ENCODE measurements at places on chromosomes 2 and 18. TPM values are rescaled to one million over a fixed set of nuclear protein-coding genes. Genes with fewer than 3 reads are reported as not detected.

The CIB4 gene
- total RNA-seq = not detected

The POTEI gene
- not detected for total RNA-seq

DNA sequence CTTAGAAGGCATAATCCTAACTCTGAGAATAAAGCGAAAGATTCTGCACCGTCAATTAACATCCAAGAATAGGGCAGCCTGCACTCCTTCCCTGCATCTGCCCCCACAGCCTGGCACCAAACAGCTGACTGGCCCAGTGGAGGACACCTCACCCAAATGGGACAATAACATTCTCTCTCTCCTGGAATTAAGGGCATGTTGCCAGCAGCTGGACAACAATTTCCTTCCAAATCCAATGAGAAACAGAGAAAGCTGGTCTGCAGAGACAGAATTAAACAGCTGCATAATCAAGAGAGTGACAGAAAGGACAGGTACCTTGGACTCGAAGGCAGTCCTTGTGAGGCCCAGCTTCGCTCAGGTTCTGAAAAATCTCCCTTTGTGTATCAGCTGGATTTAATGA, 15.0 kb downstream of the COX7A2L start:
- H3K4me1 ChIP-seq = no peaks in the 10 kb centered on the region
- H3K27me3 ChIP-seq = no peaks in the 10 kb centered on the region
- peaks cover 13% of the 10 kb centered on the region for H3K36me3 ChIP-seq
- no peak overlapping the region for H3K4me3 ChIP-seq

DNA sequence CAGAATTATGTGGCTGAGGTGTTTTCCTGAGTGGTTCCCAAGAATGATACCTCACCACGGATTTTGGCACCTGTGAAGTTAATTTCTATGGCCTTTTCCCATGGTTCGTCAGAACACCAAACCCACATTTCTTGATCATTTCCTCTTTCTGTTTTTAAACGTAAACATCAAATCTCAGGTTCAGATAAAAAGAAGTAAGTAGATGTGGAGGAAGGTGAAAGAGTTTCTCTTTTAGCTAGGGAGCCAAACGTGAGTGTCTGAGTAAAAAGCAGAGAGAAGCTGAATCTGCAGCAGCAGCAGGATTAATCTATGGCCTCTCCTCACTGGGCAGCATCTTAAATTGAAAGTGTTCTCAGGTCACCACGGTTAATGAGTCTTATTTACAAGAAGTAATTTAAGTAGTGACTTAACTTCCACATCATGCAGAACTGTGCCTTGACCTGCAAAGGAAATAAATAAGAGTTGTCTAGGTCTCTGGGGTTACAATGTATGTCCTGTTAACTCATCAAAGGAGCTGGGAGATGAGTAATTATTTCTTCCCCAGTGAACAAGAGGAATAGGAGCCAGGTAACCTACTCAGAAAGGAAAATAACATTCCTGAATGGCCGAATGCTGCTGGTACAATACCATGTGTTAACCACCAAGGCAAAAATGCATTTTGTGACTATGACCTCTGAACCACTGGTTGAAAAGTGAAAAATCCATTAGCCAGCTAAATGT, 139.6 kb upstream of the NETO1 start:
- no peak for DNase-seq
- no peaks in the 10 kb centered on the region for H3K27me3 ChIP-seq
- H3K27ac ChIP-seq = no peak overlapping the region
- no peaks in the 10 kb centered on the region for H3K36me3 ChIP-seq

The SERPINB3 gene
- not detected for total RNA-seq

The LGALSL gene
- 0.98 TPM for total RNA-seq

The FAM117B gene
- 6.4 TPM for total RNA-seq

DNA sequence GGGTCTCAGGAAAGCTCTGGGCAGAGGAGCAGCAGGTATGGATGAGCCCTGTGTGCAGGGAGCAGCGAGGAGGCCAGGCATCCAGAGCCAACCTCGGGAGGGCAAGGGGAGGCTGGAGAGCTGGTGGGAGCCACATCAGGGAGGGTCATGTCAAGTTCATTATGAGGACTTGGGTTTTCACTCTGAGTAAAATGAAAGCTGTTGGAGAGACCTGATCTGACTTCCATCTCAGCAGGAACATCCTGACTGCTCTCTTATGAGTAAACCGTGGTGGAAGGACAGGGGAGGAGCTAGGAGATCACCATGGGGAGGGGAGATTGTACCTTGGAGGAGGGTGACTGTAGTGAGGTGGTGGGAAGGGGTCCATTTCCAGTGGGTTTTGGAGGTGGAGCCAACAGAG, 209.8 kb downstream of the LDLRAD4 start:
- H3K27me3 ChIP-seq = no peaks in the 10 kb centered on the region
- no peaks in the 10 kb centered on the region for H3K4me1 ChIP-seq
- H3K27ac ChIP-seq = no peak overlapping the region
- no peaks in the 10 kb centered on the region for H3K36me3 ChIP-seq

The CNGA3 gene
- total RNA-seq = not detected

The SMCHD1 gene
- 89.5 TPM for total RNA-seq

DNA sequence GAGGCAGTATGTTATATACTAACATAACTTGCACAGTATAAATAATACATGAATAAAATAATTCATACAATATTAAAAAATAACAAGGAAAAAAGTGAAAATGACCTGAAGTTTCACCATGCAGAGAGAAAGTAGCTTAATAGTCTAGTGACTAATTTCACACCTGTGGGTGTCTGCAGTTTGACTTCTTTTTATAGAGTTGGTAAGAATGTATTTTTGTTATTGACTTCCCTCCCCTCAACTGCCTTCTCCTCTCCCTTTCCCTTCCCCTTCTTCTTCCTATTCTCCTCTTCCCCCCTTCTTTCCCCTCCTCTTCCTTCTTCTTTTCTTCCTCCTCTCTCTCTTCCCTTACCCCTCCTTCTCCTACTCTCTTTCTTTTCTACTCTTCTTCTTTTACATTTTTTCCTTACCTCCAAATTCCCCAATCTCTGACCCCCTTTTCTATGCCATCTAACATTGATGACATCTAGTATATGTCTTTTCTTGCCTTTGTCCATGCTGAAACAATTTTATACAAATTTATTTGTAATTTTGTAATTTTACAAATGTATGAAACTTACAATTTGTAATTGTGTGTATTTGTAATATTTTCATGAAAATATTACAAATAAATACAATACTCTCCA, 3.1 kb downstream of the DNAH6 start:
- H3K4me3 ChIP-seq = no peak overlapping the region
- H3K4me1 ChIP-seq = peaks cover 4% of the 10 kb centered on the region
- H3K27ac ChIP-seq = no peak overlapping the region

DNA sequence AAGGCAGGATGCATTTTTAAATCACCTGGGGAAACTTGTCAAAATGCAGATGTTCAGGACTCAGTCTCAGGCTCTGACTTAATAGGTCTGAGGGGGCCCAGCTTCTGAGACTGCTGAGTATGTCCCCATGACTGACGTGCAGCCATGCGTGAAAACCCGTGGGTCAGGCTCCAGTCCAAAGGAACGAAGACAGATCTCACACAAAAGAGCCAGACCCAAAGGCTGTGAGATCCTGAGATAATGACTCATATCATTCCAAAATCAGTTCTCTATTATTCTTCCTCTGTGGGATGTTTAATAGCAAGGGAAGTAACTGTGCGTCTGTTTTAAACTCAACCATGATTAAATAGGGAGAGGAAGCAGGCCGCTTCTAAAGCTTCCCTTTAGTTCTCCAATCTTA, 107.4 kb upstream of the ACAA2 start:
- no peaks in the 10 kb centered on the region for H3K36me3 ChIP-seq
- no peak overlapping the region for H3K27ac ChIP-seq
- H3K4me3 ChIP-seq = no peak overlapping the region
- H3K4me1 ChIP-seq = no peaks in the 10 kb centered on the region

DNA sequence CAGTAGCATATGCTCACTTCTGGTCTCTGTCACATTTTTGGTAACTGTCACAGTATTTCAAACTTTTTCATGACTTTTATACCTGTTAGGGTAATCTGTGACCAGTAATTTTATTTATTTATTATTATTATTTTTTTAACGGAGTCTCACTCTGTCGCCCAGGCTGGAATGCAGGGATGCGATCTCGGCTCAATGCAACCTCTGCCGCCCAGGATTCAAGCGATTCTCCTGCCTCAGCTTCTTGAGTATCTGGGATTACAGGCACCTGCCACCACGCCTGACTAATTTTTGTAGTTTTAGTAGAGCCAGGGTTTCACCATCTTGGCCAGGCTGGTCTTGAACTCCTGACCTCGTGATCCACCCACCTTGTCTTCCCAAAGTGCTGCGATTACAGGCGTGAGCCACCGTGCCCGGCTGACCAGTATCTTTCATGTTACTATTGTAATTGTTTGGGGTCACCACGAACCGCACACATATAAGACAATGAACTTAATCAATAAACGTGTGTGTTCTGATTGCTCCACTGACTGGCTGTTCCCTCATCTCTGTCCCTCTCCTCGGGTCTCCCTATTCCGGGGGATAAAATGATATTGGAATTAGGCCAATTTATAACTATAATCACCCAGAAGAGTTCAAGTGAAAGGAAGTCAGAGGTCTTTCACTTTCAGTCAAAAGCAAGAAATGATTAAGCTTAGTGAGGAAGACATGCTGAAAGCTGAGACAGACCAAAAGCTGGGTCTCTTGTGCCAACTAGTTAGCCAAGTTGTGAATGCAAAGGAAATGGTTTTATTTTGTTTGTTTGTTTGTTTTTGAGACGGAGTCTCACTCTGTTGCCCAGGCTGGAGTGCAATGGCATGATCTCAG, 22.9 kb downstream of the TGIF1 start:
- DNase-seq = no peak
- H3K27me3 ChIP-seq = no peaks in the 10 kb centered on the region
- H3K36me3 ChIP-seq = no peaks in the 10 kb centered on the region

DNA sequence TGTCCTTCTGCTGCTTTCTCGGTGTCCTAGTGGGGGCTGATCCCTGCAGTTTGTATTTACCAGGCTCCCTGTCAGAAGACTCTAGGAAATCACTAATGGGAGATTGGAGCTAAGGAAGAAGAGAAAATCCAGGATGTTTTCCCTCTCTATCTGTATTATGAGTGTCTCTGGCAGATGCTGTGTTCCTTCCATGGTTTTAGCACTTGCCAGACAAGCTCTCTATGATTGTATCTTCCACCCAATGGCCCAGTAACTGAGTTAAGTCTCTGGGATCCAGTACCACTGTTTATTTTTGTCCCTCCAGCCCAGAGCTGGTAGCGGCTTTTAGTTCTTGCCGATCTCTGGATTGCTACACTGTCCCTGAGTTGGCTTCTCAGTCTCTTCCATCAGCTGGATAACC, 494.8 kb upstream of the SLC39A10 start:
- no peaks in the 10 kb centered on the region for H3K4me1 ChIP-seq
- no peak for DNase-seq
- H3K36me3 ChIP-seq = no peaks in the 10 kb centered on the region
- H3K4me3 ChIP-seq = no peak overlapping the region
- no peaks in the 10 kb centered on the region for H3K27me3 ChIP-seq

- H3K36me3 ChIP-seq = no peaks in the 10 kb centered on the region
- H3K4me1 ChIP-seq = no peaks in the 10 kb centered on the region
- DNase-seq = no peak
These were observed 43.7 kb downstream of the SH3BP4 start for GRCh38 chr2:234995332-234996068.

The DARS1 gene
- 143 TPM for total RNA-seq

DNA sequence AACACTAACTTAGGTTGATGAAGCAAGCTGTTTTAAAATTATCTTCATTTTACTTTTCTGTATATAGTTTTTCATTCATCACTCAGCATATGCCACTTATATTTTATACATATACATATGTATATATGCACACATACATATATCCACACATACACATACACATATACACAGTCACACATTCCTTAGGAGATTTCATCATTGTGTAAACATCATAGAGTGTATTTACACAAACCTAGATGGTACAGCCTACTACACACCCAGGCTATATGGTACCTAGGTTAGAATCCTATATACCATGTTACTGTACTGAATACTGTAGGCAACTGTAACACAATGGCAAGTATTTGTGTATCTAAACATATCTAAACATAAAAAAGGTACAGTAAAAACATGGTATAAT, 295.5 kb upstream of the LYPD1 start:
- no peak overlapping the region for H3K4me3 ChIP-seq
- DNase-seq = no peak
- H3K27me3 ChIP-seq = no peaks in the 10 kb centered on the region

The POTEE gene
- total RNA-seq = 0.49 TPM

DNA sequence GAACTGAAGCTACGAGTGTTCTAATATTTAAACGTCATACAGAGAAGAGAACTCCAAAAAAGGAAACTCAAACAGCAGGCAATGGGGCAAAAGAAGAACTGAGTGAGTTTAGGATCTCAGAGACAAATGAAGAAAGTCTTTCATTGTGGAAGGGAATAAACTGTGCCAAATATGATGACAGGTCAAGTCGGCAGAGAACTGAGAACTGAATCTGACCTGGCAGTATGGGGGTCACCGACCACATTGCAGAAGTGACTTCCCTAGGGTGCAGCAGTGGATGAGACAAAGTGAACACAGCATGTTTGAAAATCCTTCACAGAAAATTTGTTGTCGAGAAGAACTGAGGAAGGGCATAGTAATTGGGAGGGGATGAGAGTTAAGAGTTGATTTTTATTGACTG, 55.9 kb downstream of the TTC21B start:
- no peak overlapping the region for H3K27ac ChIP-seq
- no peaks in the 10 kb centered on the region for H3K27me3 ChIP-seq
- peaks cover 2% of the 10 kb centered on the region for H3K4me1 ChIP-seq
- no peak overlapping the region for H3K4me3 ChIP-seq
- H3K36me3 ChIP-seq = peaks cover 26% of the 10 kb centered on the region

- H3K4me3 ChIP-seq = no peak overlapping the region
- no peaks in the 10 kb centered on the region for H3K4me1 ChIP-seq
- no peak overlapping the region for H3K27ac ChIP-seq
- H3K27me3 ChIP-seq = no peaks in the 10 kb centered on the region
- no peaks in the 10 kb centered on the region for H3K36me3 ChIP-seq
These were observed 13.7 kb upstream of the PER2 start for GRCh38 chr2:238302087-238302486.

DNA sequence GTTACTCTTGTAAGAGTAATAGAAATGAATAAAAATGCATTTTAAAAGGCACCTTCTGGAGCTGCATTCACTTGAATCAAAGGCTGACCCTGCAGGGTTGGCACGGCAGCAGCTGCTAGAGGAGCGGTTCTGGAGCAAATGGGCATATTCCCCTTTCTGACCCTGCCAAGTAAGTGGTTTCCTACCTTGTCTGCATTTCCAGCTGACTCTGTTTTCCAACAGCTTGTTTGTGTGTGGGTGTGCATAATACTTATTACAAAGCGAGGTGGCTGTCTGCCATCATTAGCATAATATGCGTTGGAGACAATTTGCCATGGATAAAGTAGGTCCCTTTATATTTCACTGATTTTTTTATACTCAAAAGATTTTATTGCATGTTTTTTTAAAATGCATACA, 21.3 kb upstream of the TTN start:
- H3K4me3 ChIP-seq = no peak overlapping the region
- H3K4me1 ChIP-seq = peaks cover 6% of the 10 kb centered on the region
- H3K27ac ChIP-seq = no peak overlapping the region
- no peaks in the 10 kb centered on the region for H3K36me3 ChIP-seq

The ECEL1 gene
- not detected for total RNA-seq

DNA sequence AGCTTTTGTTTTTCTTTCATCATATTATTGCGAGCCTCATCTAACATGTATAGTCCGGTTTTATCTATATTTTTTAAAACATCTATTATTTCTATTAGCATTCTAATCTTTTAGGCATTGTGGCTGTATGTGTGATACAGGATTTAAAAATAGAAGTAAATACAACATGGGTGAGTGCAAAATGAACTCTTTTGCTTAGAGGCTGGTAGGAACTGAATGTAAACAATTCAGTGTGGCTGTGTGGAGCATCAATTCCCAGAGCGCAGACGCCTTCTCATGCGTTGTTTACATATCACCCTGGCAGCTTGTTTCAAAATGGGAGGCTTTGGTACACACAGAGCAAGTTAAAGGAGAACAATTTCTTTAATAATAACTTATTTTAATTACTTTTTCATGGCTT, 836 bp downstream of the DTNA start:
- no peaks in the 10 kb centered on the region for H3K27me3 ChIP-seq
- H3K36me3 ChIP-seq = no peaks in the 10 kb centered on the region
- H3K27ac ChIP-seq = no peak overlapping the region

Data from CD8-positive, alpha-beta memory T cell (primary cell).